ENCODE measurements at places on chromosomes 12 and 14. TPM values are rescaled to one million over a fixed set of nuclear protein-coding genes. Genes with fewer than 3 reads are reported as not detected.

Gene INHBC
- not detected for total RNA-seq

GRCh38 chr14:93212432-93212831 is 5.4 kb downstream of the UBR7 start:
- no peak for DNase-seq

GRCh38 chr12:119072440-119072839 is 91.1 kb downstream of the SRRM4 start:
- DNase-seq, result no peak

DNA sequence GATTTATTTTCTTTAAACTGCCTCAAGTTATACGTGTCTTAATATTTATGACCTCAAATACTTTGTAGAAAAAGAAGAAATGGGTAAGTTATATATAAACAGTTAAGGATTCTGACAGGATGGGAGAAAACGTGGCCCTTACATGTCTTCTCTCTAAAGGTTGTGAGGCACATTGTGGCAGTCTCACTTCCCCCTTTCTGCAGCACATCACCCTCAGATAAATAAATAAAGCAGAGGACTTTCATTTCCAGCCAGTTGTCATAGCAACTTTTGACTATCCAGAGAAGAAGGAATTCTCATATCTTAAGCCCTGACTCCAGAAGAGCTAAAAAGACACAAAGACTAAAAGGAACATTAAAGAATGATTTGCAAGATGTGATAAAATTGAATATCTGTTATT is 28.8 kb upstream of the CEP83 start:
- peak; percentile 95 for DNase-seq

Gene CLEC6A
- 3.9 TPM for total RNA-seq

- DNase-seq, result no peak
Measured at GRCh38 chr14:89187501-89187900, 229.5 kb downstream of the FOXN3 start.

Gene SLC6A12
- not detected for total RNA-seq

DNA sequence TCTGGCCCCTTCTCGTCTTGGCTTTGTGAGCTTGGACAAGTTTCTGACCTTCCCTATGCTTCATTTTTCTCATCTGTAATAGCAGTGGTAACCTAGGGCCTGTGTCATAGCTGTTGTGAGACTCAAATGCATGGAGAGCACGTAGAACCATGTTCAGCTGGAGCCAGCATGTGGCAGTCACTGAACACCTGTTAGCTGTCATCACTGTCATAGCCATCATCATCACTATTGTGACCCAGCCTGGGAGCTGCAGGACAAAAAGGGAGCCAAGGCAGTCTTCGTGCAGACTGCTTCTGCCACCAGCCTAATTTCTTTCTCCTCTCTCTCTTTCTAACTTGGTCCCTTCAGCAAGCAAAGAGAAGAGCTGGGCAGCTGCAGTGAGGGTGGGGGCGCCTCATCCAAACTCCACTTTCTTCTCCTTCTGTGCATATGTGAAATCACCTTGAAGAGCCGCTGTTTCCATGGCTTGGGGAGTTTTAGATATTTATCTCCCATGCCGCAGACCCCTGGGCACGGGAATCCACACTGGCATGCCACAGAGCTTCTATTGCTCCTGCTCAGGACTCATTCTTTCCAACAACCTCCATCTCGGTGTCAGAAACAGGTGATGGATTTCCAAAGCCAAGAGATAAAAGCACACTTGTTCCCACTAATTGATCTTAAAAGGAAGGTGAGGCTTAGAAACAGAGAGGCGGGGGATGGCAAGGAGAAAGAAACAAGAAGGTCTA is 87.0 kb downstream of the SRRM4 start:
- DNase-seq, result no peak

Gene CPM
- 1.7 TPM for total RNA-seq

Gene KCNJ8
- total RNA-seq, result 13.7 TPM

GRCh38 chr14:55309761-55310365 is 38.6 kb downstream of the FBXO34 start:
- no peak for DNase-seq

DNA sequence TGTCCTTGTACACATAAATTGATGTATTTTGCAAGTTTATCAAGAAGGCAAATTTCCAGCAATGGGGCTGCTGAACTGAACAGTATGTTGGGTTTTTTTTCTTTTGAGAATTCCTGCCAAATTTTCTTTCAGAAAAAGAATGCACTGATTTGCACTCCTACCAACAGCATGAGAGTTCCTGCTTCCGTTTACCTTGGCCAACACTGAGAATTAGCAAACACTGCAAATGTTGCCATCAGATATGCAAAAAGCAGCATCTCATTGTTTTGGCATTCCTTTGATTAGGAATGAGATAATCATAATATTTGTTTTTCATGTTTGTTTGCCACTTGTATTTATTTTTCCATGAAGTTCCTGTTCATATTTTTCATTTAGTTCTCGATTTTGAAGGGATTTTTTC is 82.4 kb downstream of the RTN1 start:
- no peak for DNase-seq

GRCh38 chr12:87119713-87120112 is 863.5 kb upstream of the MGAT4C start:
- peak; percentile 27 for DNase-seq

- no peak for DNase-seq
Measured at GRCh38 chr14:88029500-88029899, 24.6 kb downstream of the GPR65 start.

GRCh38 chr12:32159925-32160324 is 53.3 kb downstream of the BICD1 start:
- no peak for DNase-seq

DNA sequence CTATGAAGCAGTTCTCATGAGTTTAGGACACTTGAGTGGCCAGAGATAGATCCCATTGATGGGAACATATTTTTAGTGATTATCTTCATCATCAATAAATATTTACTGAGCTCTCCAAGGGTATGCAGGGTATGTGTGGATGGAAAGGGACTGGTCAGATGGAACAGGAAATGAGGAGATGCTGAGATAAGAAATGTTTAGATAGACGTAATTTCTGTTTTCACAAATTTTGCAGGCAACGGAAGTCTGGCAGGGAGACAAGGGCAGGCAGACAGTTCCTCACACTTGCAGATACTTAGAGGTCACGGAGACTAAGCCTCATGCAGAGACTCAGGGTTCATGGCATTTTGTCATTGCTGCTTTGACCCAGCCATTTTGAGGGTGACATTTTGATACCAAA is 24.3 kb downstream of the BCL2L14 start:
- DNase-seq, result no peak

Gene PLD4
- total RNA-seq, result 2.4 TPM

- peak; percentile 45 for DNase-seq
Measured at GRCh38 chr12:1502379-1502720, 92.0 kb downstream of the FBXL14 start.

Gene MAP1LC3B2
- total RNA-seq, result 7.7 TPM

DNA sequence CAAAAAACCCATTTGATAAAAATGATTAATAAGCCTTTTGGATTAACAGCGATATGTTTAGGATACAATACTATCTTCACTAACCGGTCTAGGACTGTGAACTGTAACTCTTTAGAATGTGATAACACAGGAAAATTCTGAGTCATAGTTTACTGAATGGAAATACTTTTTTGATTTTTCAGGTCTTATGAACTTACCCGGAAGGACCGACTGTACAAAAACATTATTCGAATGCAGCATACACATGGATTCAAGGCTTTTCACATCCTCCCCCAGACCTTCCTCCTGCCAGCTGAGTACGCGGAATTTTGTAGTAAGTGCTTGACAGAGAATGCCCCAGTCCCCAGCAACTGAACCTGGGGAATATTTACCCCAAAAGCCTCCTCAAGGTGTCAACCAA is 29.0 kb downstream of the TTLL5 start:
- no peak for DNase-seq

- no peak for DNase-seq
Measured at GRCh38 chr12:70960484-70960883, 39.9 kb upstream of the PTPRR start.

DNA sequence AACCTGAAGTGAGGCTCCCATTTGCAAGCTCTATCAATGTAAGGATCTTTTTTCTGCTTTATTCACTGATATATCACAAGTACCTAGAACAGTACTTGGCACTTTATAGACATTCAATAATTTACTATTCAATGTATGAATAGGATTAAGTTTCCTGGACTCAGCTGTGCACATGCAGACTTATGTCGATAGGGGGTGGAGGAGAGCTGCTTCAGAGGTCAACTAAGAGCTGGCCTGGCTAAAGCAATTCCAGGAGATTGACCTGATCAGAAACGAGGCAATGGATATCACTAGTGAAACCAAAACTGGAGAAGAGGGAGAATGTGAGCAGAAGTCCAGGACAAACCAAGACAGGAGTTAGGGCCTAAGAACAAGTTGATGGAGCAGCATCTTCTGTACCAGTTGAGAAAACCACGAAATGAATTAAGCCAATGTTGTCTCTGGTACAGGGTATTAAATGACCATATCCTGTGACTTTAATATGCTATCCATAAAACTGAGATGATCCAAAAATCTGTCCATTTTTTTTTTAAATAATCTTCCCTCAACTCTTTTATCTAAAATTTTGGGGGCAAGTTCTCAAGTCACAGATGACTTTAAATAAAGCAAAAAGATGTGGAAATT is 169.2 kb downstream of the PIK3C2G start:
- DNase-seq, result no peak

DNA sequence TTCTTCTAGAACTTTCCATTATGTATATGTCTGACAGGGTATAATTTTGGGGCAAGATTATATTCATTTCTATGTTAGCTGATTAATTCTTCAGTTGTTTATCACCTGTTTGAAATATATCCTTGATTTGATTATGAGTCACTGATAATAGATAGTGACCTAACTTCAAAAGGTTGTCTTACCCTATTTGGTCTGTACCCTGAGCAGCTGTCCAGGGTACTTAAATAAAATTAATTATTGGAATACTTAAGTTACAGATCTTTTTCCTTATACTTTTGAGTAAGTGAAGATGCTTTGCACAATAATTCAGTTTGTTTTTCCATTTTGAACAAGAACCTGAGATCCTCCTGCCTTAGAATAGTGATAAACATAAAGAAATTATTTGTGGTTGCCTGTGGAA is 13.2 kb upstream of the NPAS3 start:
- no peak for DNase-seq

DNA sequence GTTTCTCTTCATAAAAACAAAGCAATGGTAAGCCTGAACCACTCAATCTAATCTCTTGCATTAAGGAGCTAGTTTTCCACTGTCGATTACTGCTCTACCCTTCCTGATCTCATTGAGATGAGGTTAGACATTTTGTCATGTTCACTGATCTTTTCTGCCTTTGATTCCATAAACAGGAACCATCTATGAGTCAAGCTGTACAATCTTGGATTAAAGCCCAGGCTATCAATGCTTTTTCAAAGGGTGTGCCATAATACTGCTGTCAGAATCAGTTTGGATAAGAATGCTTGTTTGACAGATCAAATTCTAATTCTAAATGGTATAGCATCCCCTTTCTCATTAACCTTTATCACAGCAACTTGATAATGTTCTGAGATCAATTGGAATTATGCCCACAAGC is 16.1 kb downstream of the GRIP1 start:
- peak; percentile 24 for DNase-seq

DNA sequence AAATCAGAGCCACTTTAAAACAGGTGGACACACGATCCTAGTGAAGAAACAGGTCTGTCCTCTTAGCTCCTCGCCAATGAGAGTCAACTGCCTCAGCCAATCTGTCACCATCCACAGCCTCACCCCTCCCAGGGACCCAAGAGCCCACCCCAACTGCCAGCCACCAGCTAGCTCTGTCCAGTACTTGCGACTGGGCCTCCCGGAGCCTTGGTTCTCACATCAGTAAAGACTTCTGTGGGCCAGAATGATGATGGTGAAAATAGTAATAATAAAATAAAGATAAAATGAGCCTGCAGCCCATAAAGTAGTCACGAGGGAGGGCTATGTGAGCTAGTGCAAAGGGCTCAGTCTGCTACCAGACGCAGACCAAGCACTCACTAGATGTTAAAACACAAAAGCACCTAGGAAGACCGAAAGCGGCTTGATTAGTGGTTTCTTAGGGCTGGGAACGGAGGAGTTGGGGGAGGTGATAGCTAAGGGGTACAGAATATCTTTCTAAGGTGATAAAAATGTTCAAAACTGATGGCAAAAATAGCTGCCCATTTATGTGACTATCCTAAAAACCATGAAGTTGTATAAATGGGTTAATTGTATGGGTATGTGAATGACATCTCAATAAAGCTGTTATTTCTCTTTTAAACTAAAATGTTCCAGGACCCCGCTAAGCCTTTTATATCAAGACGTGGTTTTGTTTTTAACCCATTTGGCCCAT is 39.8 kb downstream of the ACTN1 start:
- peak; percentile 48 for DNase-seq

- no peak for DNase-seq
Measured at GRCh38 chr12:79046021-79046420, 181.4 kb downstream of the SYT1 start.

Gene PLCZ1
- 21.7 TPM for total RNA-seq

- no peak for DNase-seq
Measured at GRCh38 chr14:95504135-95505029, 12.1 kb downstream of the SYNE3 start.

DNA sequence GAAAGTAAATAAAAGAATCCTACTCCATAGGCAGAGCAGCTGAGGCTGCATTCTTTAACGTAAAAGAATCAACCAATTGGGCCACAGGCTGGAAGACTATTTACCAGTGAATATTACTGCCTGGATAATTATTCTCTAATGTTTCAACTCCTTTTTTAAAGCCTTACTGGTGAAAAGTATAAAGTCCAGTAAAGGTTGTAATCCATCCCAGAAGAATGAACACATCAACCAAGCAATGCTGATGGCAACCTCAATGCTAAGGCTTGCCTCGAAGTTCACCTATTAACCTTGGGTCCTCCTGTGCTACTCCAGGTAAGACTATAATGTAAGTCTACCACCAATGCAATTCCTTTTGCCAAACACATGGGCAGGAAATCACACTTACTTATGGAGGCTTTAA is 77.3 kb downstream of the ATXN2 start:
- DNase-seq, result no peak

Gene IAPP
- 1.4 TPM for total RNA-seq

DNA sequence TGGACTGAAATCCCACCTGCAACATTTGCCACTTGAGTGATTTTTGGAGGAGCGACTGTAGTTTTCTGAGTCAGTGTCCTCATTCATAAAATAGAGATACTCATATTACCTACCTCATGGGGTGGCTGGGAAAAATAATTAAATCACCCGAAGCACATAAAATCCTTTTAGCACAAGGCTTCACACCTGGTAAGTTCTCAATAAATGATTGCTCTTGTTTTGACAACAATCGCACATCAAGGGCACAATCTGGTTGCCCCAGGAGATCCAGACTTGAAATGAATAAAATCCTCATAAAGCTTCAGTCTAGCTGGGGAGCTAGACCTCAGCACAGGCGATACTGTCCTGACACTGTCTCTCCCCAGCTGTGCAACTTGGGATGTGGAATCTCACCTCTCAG is 76.0 kb upstream of the CCDC60 start:
- no peak for DNase-seq

DNA sequence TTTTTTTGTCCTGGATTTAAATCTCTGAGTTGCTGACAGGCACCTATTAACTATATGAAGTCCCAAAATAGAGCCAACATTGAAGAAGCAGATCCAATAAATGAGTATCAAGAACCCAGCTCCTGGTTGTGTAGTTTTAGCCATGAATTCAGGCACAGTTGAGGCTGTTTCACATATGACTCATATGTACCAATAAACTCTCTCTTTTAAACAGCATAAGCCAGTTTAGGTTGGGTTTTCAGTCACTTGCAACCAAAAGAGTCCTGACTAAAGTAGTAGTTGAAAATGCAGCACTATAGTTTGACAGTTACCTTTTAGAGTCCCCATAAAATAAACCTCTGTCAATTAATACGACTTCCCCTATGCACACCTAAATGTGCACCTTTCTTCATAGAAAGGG is 389.9 kb downstream of the RPS29 start:
- no peak for DNase-seq

Gene GLI1
- total RNA-seq, result 3.6 TPM

- no peak for DNase-seq
Measured at GRCh38 chr14:94801225-94801624, 31.3 kb upstream of the GSC start.

Gene HHIPL1
- 12.0 TPM for total RNA-seq

Data from umbilical cord (tissue), 2 donors.